ENCODE measurements at places on chromosomes 4 and X. TPM values are rescaled to one million over a fixed set of nuclear protein-coding genes. Genes with fewer than 3 reads are reported as not detected.

PRR32 gene
- total RNA-seq = not detected

NPY2R gene
- total RNA-seq = not detected

XAGE2 gene
- not detected for total RNA-seq

TLR6 gene
- 2.7 TPM for total RNA-seq

AKAP17A gene
- total RNA-seq = 54.3 TPM

KLF8 gene
- total RNA-seq = 10.9 TPM

Data from activated T-helper 17 cell treated with anti-CD3 and anti-CD28 coated beads, Interleukin-2, amount 50 U/mL, for 72 hours (primary cell).